ENCODE measurements at places on chromosomes 6 and 20.

- DNase-seq, result no peak
Measured at GRCh38 chr6:125104425-125104824, 49.1 kb upstream of the TPD52L1 start.

GRCh38 chr20:6851136-6851535 lies 83.7 kb downstream of the BMP2 start:
- DNase-seq, result no peak

GRCh38 chr20:37636977-37637376 lies 56.9 kb upstream of the CTNNBL1 start:
- no peak for DNase-seq

DNA sequence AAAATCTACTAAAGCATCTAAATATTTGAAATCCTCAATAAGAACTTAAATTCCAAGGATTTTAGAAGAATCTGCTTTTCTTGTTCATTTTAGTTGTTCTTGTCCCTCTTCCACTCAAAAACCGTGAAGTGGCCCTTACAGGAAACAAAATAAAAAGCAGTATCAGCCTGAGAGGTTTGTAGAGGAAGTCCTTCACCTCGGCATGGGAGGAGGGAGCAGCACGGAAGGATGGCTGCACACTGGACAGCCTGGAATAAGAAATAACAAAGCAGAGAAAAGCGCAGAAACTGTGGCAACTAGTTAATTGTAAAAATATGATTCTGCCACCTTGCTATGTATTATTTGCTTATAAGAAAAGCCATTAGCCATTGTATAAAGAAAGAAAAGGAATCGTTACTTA lies 46.1 kb downstream of the RALGAPA2 start:
- no peak for DNase-seq
